ENCODE measurements at places on chromosomes 1 and 21. TPM values are rescaled to one million over a fixed set of nuclear protein-coding genes. Genes with fewer than 3 reads are reported as not detected.

The ZSWIM5 gene
- total RNA-seq: 3.6 TPM

The SGIP1 gene
- 2.4 TPM for total RNA-seq

DNA sequence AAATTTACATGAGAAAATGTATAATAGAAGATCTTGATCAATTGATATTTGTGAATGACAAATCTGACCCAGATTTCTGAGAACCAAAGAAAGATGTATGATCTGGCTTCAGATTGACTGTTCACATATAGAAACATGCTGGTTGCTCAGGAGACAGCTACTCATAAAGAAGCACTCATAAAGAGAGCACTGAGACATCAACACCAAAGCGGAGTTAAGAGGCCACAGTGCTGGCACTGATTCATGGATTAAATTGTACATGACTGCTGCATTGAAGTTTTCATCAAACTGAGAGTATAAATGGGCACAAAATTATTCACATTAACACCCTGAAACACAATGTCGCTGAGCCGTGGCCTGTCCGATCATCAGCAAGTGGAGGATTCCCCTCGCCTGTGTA lies 46.2 kb downstream of the SH3GLB1 start:
- no peaks in the 10 kb centered on the region for H3K27me3 ChIP-seq
- no peak overlapping the region for H3K27ac ChIP-seq
- H3K36me3 ChIP-seq: no peaks in the 10 kb centered on the region
- no peak for DNase-seq
- H3K4me3 ChIP-seq: no peak overlapping the region

DNA sequence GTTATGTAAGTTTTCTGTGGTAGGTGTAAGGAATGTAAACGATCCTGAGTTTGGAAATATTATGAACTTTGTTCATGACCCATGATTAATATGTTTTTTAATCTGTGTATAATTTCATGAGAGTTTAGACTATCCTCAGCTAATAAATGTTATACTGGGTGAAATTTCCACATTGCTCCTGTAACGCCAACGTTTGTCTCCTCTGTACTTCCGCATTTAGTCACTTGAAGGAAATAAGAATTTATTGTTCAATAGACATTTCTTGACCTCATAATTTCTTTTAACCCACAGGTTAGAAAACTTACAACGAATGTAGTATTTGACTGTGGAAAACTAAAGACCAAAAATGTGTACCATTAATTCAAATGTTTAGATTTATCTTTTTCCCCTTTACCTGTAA lies 876 bp downstream of the KCNJ15 start:
- no peaks in the 10 kb centered on the region for H3K27me3 ChIP-seq
- H3K4me1 ChIP-seq: no peaks in the 10 kb centered on the region
- H3K36me3 ChIP-seq: no peaks in the 10 kb centered on the region
- no peak for DNase-seq
- H3K27ac ChIP-seq: no peak overlapping the region
- H3K4me3 ChIP-seq: no peak overlapping the region

DNA sequence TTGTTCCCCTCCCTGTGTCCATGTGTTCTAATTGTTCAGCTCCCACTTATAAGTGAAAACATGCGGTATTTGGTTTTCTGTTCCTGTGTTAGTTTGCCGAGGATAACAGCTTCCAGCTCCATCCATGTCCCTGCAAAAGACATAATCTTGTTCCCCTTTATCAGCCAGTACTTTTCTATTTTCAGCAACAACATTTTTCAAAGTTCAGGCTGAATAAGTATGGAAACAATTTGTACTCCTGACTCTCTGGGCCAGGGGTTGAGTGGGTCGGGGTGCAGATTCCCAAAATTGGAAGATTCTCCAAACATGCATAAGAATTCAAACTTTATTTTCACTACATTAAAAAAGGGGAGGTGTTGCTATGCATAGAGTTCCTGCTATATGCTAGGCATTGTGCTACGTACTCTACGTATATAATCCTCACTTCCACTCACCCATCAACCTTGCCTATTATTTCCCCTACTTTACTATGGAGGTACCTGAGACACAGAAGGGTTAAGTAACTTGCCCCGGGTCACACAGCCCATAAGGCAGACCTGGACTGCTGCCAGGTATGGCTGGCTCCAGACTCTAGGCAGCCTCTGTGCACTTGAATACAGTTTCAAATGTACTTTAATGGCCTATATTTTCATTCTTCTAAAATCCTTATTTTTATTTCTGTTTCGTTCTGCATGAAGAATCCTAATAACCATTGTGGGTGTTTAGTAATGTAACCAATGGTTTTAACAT lies 117.1 kb upstream of the C8B start:
- H3K4me3 ChIP-seq: no peak overlapping the region
- no peaks in the 10 kb centered on the region for H3K4me1 ChIP-seq
- no peak overlapping the region for H3K27ac ChIP-seq
- H3K36me3 ChIP-seq: no peaks in the 10 kb centered on the region
- no peak for DNase-seq
- no peaks in the 10 kb centered on the region for H3K27me3 ChIP-seq

DNA sequence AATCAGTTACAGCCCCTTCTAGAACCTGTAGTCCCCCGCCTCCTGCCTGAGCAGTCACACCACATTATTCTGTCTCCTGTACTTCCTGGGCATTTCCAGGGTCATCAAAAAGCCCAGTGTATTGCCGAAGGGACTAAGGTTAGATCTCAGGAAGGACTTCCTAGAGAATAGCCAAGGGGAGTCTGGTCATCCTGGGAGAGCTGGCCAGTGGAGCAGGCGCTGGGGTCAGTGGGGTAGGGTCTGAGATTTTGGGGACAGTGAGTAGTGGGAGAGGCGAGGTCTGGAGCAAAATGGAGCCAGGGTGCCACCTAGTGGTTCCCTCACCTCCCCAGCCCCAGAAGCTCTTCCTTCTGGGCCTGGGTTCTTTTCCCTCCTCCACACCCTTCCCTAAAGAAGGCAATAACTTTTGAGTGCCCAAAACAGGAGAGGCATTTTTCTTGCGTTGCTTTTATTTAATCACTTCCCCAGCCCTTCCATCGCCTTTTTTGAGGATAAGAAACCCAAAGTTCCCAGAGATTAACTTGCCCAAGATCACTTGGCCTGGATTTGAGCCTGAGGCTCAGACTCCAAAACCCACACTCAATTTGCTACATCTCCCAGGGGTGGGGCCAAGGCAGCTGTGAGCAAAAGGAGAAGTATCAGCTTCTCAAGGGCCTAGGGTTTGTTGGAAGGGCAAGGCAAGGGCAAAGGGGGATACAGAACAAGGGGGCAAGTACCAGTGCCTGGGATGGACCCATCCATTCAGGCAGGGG lies 7.3 kb upstream of the PMVK start:
- H3K36me3 ChIP-seq: no peaks in the 10 kb centered on the region
- no peaks in the 10 kb centered on the region for H3K27me3 ChIP-seq
- no peak overlapping the region for H3K4me3 ChIP-seq
- H3K27ac ChIP-seq: peak overlapping the region; percentile 72
- peaks cover 6% of the 10 kb centered on the region for H3K4me1 ChIP-seq
- peak; percentile 79 for DNase-seq

DNA sequence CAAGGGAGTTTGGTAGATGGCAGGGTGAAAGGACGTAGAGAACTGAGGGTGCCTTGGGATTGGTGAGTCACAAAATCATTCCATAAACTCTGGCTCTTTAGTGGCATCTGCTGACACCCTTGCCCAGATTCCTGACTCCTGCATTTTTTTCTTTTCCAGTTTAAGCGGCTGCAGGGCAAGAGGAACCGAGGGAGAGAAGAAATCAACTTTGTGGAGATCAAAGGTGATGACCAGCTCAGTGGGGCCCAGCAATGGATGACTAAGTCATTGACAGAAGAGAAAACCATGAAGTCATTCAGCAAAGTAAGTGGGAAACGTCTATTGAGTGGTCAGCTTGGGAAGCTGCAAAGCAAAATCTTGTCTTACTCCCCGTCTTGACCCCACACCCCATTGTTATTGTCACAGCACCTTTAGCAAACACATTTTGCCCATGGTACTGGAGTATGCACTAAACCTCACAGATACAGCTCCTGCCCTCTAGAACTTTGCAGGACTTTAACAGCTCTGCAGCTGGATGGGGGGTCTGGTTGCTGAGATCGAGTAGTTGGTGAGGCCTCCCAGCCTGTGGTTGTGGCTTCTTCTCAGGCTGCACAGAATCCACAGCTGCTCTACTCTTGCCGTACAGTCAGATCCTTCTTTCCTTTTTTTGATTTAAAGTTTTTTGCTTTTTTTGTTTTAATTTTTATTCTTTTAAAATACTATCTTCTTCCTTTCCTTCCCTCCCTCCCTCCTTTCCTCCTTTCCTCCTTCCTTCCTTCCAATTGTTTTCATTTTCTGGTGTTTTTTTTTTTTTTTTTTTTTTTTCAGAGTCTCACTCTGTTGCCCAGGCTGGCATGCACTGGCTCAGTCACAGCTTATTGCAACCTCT lies 21.9 kb downstream of the SH2D2A start:
- DNase-seq: no peak
- no peak overlapping the region for H3K27ac ChIP-seq
- H3K4me1 ChIP-seq: no peaks in the 10 kb centered on the region
- H3K27me3 ChIP-seq: no peaks in the 10 kb centered on the region
- H3K4me3 ChIP-seq: no peak overlapping the region

GRCh38 chr1:187621951-187622350 lies 793.2 kb downstream of the PLA2G4A start:
- H3K4me3 ChIP-seq: no peak overlapping the region
- H3K4me1 ChIP-seq: peaks cover 21% of the 10 kb centered on the region
- H3K36me3 ChIP-seq: no peaks in the 10 kb centered on the region
- no peak for DNase-seq
- no peaks in the 10 kb centered on the region for H3K27me3 ChIP-seq
- no peak overlapping the region for H3K27ac ChIP-seq

- no peak overlapping the region for H3K27ac ChIP-seq
- no peak overlapping the region for H3K4me3 ChIP-seq
- no peaks in the 10 kb centered on the region for H3K4me1 ChIP-seq
- no peaks in the 10 kb centered on the region for H3K36me3 ChIP-seq
These were observed 297.9 kb downstream of the GRIK1 start for GRCh38 chr21:29641635-29642550.

DNA sequence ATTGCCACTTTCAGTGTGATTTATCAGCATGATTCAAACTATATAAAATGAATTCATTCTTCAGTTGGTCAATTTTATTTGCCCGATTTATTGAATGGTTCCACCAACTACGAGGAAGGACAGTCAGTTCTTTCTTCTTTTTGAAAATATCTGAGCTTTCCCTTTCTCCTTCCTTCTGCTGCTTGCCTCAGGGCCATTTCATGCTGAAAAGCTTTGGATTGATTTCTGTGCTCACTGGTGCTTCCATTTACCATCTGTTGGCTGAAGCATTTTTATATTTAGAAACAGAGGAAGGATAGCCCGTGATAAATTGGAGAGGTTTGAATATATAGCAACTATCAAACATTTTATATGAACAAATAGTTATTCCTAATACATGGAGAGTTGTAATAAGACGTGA lies 68.9 kb upstream of the ADAMTS5 start:
- no peaks in the 10 kb centered on the region for H3K36me3 ChIP-seq
- no peak overlapping the region for H3K27ac ChIP-seq
- no peak overlapping the region for H3K4me3 ChIP-seq

DNA sequence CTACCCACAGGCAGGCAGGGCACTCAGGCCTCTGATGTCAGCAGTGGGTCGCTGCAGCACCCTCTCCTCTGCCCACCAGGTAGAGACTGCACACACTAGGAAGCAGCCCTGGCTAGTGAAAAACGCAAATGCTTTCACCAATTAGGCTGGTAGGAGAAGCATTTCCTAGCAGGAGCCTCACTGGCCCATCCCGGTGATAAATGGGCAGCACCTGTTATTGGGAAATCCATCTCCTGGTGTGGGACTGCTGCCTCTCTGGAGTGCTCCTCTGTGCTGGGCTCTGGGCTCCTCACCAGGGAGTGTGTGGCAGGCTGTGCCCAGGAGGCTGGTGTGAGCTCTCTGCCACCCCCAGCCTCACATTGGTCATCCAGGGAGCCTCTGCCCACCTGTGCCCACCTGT lies 28.6 kb downstream of the LRP8 start:
- H3K27me3 ChIP-seq: no peaks in the 10 kb centered on the region
- H3K27ac ChIP-seq: no peak overlapping the region
- no peaks in the 10 kb centered on the region for H3K36me3 ChIP-seq
- H3K4me1 ChIP-seq: peaks cover 5% of the 10 kb centered on the region
- DNase-seq: no peak
- no peak overlapping the region for H3K4me3 ChIP-seq

- no peaks in the 10 kb centered on the region for H3K4me1 ChIP-seq
- no peak overlapping the region for H3K4me3 ChIP-seq
- DNase-seq: peak; percentile 58
- no peaks in the 10 kb centered on the region for H3K36me3 ChIP-seq
These were observed 20.6 kb upstream of the TTC34 start for GRCh38 chr1:2821966-2822620.
